ENCODE measurements at places on chromosomes 2 and 18. TPM values are rescaled to one million over a fixed set of nuclear protein-coding genes. Genes with fewer than 3 reads are reported as not detected.

- H3K27ac ChIP-seq, result peak overlapping the region; percentile 9
- peaks cover 52% of the 10 kb centered on the region for H3K4me1 ChIP-seq
- DNase-seq, result no peak
These were observed 127.4 kb downstream of the TANC1 start for GRCh38 chr2:159095813-159096212.

PTPRM gene
- total RNA-seq, result 5.1 TPM

EHD3 gene
- 0.50 TPM for total RNA-seq

- no peaks in the 10 kb centered on the region for H3K4me1 ChIP-seq
- DNase-seq, result no peak
- peaks cover 8% of the 10 kb centered on the region for H3K27me3 ChIP-seq
- H3K4me3 ChIP-seq, result no peak overlapping the region
These were observed 214.4 kb downstream of the FHOD3 start for GRCh38 chr18:36511791-36512352.

HOXD3 gene
- not detected for total RNA-seq

CFAP210 gene
- total RNA-seq, result not detected

GAREM1 gene
- total RNA-seq, result not detected

DNA sequence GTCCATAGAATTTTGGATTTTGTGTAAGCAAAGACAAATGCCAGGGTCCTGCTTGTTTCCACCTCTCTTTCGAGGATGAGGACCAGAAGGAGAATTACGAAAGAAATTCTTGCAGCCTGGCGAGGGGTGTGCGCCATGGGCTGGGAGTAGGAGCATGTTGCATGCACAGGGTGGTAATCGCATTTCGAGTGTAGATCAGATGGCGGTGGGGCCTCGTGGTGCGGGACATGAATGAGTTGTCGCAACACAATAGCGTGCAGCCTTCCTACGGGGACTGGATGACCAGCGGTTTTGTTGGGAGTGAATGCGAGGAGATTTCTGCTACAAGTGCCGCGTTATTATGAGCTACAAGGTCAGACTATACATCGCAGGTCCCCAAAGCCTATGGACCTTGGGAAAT is 4.2 kb upstream of the EN1 start:
- no peak overlapping the region for H3K4me3 ChIP-seq
- H3K36me3 ChIP-seq, result peaks cover 10% of the 10 kb centered on the region
- H3K27ac ChIP-seq, result peak overlapping the region; percentile 31

GRCh38 chr2:80573950-80574349 is 269.4 kb upstream of the LRRTM1 start:
- H3K27ac ChIP-seq, result no peak overlapping the region
- DNase-seq, result no peak
- no peaks in the 10 kb centered on the region for H3K36me3 ChIP-seq
- no peaks in the 10 kb centered on the region for H3K4me1 ChIP-seq
- H3K4me3 ChIP-seq, result no peak overlapping the region

Measured in activated CD4-positive, alpha-beta T cell treated with anti-CD3 and anti-CD28 coated beads, Interleukin-2, amount 10 ng/mL, durations not matched to agents 7 days and 5 days (primary cell).